ENCODE measurements at places on chromosomes 5 and 9.

GRCh38 chr5:17081142-17081541 is 136.3 kb upstream of the BASP1 start:
- DNase-seq = no peak

DNA sequence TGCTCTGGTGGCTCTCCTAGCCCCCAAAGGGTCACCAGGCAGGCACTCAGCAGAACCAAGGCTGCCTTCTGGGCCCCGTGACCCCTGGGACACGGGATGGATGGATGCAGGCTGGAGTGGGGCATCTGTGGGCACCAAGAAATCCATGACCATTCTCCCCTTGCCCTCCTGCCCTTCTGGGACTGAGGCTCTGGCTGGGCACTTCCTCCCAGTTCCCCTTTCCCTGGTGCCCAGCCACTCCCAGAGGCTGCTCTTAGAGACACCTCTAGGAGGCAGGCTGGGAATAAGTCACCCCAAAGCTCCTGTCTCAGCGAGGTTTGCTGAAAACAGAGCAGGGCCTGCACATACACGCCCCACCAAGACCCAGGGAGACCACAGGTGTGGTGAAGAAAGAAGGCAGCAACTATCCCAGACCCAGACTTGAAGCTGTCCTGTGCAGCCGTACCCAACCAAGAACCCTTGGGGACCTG is 943 bp downstream of the STING1 start:
- DNase-seq = no peak

GRCh38 chr9:71552480-71552879 is 215.8 kb downstream of the CEMIP2 start:
- DNase-seq = no peak

GRCh38 chr5:39356263-39356662 is 8.0 kb downstream of the C9 start:
- no peak for DNase-seq

DNA sequence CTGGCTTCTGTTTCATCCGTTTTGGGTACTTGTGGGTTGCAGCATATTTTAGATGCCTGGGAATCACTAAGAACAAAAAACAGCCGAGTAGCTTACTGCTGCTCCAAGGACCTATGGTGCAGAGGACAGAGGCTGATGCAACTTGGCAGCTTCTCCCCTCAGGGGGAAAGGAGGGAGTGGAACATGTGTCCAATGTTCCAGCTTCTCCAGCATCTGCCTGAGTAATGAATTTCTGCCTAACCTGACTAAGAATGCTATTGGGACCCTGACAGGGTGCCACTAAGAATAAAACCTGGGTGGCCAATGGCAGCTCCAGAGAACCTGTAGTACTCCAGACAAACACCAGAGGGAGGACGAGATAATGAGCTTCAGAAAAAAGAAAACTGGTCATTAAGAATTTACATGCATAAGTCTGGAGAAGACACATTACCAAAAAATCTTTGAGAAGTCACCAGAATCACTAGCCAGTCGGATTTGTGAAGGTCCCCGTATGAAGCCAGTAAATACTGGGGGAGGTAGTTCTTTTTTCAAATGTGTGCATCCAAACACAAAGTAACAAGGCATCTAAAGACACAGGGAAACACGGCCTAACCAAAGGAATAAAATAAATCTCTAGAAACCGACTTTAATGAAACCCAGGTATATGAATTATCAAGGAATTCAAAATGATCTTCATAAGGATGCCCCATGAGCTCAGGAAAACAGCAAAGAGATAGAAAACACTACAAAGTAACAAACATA is 293.5 kb downstream of the HINT1 start:
- DNase-seq = peak; percentile 20

DNA sequence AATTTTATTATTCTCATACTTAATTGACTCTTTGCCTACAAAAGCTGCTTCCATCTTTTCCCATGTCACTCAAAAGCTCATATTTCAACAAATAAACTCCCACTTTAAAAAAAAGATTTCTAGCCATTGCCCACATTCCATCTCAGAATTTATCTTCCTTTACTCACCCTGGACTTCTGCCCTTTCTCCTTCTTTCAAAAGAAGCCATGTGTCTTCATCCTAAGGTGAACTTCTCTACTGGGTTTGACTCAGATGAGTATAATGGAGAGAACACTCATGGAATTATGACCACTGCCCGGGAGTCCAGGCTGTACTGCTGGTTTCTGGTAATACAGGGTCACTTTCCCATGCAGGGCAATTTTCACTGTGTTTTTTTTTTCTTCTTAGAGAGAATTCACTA is 548.5 kb upstream of the ZNF462 start:
- DNase-seq = no peak

GRCh38 chr9:122051351-122052321 is 41.5 kb downstream of the TTLL11 start:
- peak; percentile 43 for DNase-seq

Data from astrocyte of the spinal cord (primary cell).